ENCODE measurements at places on chromosomes 7 and 10.
A peak's percentile ranks its signal among the peaks of the same experiment; 100 is the strongest.

GRCh38 chr7:19816128-19816527 lies 42.7 kb upstream of the TMEM196 start:
- no peak for DNase-seq

DNA sequence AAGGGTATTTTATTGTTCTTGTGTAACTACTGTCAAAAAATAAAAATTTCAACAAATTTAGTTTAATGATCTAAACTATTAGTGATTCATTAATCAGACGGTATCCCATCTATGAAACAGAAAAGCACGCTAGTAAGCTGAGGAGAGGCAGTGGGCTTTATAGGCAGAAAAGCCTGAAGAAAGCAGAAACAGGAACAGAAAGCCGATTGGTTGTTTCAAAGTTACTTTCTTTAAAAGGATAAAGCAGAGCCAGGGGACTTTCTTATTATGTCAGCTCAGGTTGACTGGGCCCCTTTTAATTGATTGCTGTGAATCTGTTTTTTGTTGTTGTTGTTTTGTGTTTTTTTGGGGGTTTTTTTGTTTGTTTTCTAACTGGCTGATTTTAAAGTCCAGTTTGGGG lies 105.5 kb downstream of the TES start:
- no peak for DNase-seq

DNA sequence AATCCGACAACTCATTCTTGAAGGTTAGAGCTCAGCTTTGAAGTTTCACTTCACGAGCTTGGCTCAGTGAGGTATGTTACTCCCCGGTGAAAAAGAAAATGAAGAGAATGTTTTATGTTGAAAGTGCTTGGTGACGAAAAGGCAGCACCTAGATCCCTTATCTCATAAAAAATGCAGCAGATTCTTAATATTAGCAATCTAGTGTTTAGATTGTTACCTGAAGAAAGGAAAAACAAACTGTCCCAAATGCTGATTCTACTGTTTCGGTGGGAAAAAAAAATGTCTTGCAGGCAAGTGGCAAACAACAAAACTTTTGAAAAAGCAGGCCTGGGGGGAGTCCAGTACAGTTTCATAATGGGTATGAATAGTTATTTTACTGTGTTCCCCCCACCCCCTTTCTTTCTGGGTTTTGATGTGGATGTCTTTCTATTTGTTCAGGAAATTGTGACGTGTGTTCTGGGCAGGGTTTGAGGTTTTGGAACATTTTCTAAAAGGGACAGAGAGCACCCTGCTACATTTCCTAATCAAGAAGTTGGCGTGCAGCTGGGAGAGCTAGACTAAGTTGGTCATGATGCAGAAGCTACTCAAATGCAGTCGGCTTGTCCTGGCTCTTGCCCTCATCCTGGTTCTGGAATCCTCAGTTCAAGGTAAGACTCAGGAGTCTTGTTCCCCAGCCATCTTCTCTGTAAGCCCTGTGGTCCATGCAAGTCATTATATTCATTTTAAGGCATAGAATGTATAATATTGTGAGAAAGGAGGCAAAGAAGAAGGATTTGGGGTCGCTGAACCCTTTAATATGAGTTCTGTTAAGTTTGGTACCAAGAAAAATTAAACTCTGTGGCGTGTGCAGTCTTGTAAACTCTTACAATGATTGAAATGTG lies at the start of gene SRGN:
SRGN (plus strand) TSS at position 514 of the 881 bp plus-strand sequence; CDS start at position 569, 55 bp downstream.
- peak; percentile 66 for DNase-seq

- no peak for DNase-seq
These were observed 2.2 kb downstream of the PDCD4 start for GRCh38 chr10:110873951-110874350.

DNA sequence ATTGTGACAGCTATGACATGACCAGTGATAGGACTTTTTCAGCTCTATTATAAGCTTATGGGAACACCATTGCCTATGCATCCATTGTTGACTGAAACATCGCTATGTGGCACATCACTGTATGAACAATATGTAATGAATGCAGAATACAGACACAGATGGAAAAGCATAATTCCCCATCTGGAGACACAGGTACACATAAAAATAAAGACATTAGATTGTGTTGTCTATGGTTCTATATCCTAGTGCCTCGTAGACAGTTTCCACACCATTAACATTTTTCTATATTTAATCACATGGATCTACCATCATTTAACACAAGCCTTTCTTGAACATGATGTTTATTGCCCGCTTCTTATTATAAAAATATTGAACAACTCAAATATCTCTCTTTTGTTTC lies 96.3 kb upstream of the STK17A start:
- DNase-seq = no peak

DNA sequence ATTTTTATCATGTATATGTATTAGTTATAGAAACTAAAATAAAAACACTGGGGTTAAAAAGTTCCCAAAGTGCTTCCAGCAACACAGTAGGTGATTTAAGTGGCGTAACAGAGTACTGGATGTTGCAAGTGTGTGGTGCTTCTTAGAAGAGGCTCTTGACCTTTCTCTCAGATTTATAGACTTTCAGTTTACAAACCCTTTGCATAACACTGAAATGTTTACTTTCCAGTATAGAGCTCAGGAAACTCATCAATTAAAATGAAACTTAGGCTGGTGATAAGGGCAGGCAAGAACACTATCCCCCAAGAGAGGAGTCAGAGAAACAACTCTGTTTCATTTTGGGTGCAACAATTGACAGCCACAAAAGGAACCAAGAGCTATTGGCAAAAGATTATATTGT lies 27.5 kb upstream of the SMC3 start:
- DNase-seq = no peak

- no peak for DNase-seq
These were observed 17.5 kb downstream of the CFAP69 start for GRCh38 chr7:90262438-90262837.

- DNase-seq = peak; percentile 34
These were observed 11.4 kb upstream of the PAX4 start for GRCh38 chr7:127629268-127629854.

DNA sequence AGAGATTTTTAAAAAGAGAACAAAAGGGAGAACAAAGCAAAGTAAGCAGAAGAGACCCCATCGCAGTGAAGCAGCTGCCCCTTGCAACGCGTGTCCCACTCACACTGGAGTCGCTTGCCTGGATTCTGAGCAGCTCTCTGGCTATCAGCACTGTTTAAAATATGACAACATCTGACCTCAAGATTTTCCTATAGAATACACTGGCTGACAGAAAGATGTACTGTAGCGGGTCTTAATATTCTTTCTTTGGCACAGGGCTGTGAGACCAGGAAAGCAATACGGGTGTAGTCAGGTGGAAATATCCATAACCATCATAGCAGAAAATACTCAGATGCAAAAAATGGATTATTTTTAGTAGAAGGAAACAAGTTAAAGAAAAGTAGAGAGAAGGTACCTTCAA lies 125.7 kb upstream of the TNS3 start:
- no peak for DNase-seq

DNA sequence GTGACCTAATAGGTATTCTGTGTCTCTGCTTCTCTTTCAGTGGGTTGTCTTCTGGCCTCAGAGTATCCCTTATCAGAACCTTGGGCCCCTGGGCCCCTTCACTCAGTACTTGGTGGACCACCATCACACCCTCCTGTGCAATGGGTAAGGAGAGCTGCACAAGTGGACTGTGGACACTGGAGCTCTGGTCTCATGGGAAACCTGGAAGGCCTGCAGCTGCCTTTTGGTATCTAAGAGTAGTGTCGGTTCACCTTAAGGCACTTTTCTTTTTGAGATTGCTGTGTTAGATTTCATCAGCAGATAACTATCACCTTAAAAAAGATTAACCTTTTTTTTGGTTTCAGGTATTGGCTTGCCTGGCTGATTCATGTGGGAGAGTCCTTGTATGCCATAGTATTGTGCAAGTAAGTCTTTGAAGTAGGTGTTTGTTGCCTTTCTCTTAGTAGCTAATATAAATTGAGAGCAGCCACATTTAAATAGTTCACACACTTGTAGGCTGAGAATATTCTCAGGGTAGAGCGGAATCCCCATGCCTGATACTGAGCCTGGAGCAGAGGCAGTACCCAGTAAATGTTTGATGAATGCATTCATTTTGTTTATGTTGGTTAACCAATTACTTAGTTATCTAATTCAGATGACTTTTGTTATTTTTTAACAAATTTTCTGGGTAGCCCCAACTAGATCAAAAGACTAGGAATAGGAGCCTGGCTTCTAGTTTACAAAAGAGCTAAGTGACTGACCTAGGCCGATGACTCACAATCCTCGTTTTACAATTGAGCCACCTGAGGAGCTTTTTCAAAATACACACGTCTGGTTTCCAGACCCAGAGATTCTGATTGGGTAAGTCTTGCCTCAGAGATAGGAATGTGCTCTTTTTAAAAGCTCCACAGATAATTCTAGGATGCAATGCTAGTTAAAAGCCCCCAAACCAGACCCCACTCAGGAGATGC lies 3.6 kb downstream of the TMEM254 start:
- no peak for DNase-seq

DNA sequence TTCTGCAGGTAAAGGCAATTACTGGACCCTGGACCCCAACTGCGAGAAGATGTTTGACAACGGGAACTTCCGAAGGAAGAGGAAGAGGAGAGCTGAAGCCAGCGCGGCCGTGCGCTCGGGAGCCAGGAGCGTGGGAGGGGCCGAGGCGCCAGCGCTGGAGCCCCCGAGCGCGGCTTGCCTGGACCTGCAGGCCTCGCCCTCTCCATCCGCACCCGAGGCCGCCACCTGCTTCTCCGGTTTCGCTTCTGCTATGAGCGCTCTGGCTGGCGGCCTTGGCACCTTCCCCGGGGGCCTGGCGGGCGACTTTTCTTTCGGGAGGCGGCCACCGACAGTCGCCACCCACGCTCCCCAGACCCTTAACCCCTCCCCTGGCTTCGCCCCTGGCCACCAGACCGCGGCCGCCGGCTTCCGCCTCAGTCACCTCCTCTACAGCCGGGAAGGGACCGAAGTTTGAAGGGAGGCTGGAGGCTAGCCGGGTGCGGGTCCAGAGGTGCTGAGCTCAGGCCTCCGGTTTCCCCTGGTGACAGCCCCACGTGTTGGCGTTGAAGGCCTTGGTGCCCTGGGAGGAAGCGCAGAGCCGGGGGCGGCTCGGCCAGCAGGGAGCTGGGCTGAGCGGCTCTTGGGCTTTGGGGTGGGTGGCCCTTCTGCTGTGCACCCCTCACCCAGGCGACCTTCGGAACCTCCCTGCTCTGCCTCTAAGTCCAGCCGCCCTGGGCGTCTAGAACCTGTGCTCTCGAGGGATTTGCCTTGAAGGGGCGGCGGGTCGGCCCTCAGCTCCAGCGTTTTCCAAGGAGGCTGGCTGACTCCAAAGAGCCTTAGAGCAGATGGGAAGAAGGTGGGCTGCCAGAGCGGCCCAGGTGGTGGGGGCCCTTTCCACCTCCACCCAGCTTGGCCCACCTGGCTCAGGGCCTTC lies 1.8 kb downstream of the FOXI2 start:
- no peak for DNase-seq

DNA sequence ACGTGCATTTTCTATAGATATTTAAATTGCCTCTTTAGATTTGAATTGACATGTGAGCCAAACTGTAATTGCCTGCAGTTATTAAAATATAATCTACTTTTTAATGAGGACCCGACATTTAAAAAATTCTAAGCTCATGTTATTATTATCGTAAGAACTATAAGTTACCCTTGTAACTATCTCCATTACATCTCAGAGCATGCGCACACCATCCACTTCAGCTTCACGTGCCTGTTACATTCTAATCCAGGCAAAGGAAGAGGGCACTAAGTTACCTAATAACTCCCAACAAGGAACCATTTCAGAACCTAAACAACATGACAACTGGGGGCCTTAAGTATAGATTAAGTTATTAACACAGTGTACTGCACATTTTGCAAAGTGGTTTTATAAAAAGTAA lies 509.0 kb upstream of the DPP6 start:
- DNase-seq = no peak

GRCh38 chr7:36287371-36288241 lies 102.1 kb upstream of the ANLN start:
- peak; percentile 45 for DNase-seq

DNA sequence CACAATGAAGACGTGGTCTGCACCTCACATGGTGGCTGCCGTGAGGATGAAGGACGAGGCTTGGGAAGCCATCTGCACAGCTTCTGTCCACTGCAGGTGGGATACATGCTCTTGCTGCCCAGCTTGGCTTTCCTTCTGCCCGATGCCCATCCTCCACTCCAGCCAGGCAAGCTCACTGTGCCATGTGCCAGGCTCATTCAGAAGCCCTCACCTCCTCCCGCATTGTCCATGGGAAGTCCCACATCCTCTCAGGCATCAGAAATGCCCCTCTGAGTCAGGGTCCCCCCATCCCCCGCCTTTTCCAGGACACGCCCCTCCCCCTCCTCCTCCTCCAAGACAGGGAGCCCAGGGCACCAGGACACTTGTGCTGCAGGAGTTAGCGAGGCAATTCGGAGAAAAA lies 4.6 kb upstream of the NOM1 start:
- DNase-seq = no peak

DNA sequence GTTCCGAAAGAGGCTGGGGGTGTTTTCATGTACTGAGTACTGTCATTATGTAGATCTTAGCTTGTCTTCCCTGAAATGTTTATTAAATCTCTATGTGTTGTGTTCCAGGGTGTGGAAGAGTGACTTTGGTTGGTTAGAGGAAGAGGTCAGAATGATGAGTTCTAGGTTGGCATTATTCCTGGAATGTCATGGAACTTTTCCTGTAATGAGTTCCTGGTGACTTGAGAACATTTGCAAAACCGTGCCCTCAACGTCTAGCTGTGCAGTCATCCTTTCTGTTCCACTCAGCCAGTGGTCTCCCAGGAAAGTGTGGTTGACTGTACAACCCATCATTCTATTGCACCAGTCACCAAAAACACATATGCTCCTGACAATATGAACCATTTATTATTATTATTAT lies 129.6 kb downstream of the BICC1 start:
- no peak for DNase-seq

GRCh38 chr7:80181411-80181810 lies 46.8 kb downstream of the GNAI1 start:
- DNase-seq = no peak

GRCh38 chr7:84647797-84648757 lies 453.5 kb upstream of the SEMA3A start:
- no peak for DNase-seq

DNA sequence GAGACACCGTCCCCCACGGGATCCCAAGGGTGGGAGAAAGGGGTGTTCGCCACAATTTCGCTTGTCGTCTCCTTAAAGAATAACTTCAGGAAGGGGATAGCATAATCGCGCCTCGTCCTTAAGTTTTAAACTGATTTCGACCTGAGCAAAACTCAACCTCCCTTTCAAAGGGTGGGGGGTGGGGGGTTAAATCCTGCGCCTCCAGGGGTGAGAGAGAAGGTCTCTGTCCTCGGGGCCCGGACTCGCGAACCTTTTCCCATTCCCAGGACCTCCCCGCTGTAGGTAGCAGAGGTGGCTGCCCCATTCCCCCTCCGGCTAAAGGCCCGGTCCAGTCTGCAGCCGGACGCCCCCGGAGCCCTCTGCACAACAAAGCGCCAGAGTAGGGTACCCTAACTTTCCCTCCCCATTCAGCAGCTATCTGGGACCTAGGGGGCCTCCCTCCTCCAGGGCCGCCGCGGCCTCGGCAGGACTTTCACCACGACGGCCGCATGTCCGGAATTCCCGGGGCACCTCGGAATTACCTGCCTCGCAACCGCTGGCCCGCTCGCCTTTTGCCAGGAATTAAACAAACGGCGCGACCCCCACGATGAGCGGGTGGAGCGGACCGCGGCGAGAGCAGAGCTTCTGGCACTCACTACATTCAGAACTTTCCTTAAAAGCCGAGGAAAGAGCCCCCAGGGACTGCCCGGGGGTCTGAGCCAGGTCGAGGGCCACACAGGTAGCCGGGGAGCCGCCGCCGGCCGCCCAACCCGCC lies 1.7 kb downstream of the CDK6 start:
- no peak for DNase-seq
